ENCODE measurements at places on chromosomes 11 and 22. TPM values are rescaled to one million over a fixed set of nuclear protein-coding genes. Genes with fewer than 3 reads are reported as not detected.

DNA sequence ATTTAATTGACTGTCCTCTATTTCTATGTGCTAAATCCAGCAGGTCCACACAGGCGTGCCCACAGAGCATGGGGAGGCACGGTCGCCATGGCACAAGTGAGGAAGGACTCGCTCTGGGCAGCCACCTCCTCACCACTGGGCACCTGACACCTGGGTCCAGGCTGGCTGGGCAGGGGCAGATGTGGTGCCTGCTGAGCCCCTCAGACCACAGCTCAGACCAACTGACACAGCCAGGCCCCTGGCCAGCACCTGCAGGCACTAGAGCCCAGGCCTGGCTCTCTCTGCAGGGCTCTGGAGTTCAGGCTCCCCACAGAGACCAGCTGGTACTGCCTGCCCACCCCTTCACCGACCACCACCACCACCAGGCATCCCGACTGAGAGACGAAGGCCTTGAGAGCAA is 27.9 kb downstream of the LINC01488 start:
- H3K4me3 ChIP-seq = no peak overlapping the region
- no peaks in the 10 kb centered on the region for H3K36me3 ChIP-seq
- no peaks in the 10 kb centered on the region for H3K4me1 ChIP-seq
- no peaks in the 10 kb centered on the region for H3K27me3 ChIP-seq
- DNase-seq = no peak
- no peak overlapping the region for H3K27ac ChIP-seq

UBQLNL gene
- total RNA-seq = 0.68 TPM

GRCh38 chr11:66184728-66185127 is 83.7 kb upstream of the RAB1B start:
- no peaks in the 10 kb centered on the region for H3K27me3 ChIP-seq
- H3K4me3 ChIP-seq = no peak overlapping the region
- H3K4me1 ChIP-seq = peaks cover 12% of the 10 kb centered on the region
- DNase-seq = no peak

SCGB2A2 gene
- total RNA-seq = not detected

OR51A4 gene
- total RNA-seq = not detected

DNA sequence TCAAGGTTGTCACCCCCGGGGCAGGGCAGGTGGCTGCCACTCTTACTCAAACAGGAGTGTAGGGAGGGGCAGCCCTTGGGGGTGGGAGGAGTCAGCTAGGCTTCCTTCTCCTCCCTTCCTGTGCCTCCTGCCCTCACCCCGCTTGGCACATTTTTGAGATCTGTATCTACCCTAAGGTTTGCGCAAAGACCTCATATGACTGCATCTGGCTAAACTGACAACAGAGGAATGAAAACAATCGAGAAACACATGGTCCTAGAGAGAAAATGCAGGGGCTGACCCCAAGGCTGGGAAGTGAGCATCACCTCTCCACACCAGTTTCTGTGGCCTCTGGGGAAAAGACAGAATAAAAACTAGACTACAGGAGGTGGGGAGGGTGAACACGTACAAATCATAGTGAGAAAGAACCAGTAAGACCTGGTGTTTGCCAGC is 28.1 kb downstream of the IGSF9B start:
- H3K27ac ChIP-seq = peak overlapping the region; percentile 16
- H3K36me3 ChIP-seq = no peaks in the 10 kb centered on the region
- no peak overlapping the region for H3K4me3 ChIP-seq
- peak; percentile 59 for DNase-seq

- no peaks in the 10 kb centered on the region for H3K36me3 ChIP-seq
- no peaks in the 10 kb centered on the region for H3K27me3 ChIP-seq
- H3K4me3 ChIP-seq = no peak overlapping the region
- no peaks in the 10 kb centered on the region for H3K4me1 ChIP-seq
- no peak for DNase-seq
Observed at GRCh38 chr11:92129811-92130210, 94.8 kb upstream of the FAT3 start.

GRCh38 chr22:16917144-16918003 is 90.6 kb downstream of the GAB4 start:
- no peaks in the 10 kb centered on the region for H3K4me1 ChIP-seq
- no peaks in the 10 kb centered on the region for H3K27me3 ChIP-seq
- H3K36me3 ChIP-seq = no peaks in the 10 kb centered on the region
- no peak overlapping the region for H3K4me3 ChIP-seq
- peak; percentile 57 for DNase-seq

DNA sequence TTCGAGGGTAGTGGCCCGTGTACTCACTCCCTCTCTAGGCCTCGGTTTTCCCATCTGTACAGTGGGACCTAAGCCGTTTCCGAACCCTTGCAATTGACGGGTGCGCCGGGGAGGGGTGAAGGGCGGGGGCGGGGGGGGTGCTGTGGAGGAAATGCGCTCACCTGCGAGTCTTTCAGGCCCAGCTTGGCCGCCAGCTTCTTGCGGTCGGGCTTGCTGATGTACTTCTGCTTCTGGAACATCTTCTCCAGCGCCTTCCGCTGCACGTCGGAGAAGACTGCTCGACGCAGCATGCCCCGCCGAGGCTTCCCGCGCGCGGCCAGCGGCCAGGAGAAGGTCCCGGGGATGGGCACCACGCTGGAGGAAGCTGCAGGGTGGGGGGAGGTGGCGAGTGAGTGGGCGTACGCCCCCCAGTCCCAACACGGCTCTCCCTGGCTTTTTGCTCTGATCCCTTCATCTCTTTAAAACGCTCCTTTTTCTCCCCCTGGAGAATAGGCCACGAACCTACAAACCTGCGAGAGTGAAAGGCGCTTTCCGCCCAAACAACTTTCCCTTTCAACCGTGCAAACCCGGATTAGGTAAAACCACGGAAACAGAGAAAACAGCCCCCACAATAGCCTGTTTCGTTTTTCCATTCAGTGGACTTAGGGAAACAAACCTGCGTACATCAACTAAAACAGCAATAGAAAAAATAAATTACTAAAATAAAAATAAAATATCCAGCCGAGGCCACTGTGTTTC is 3.2 kb downstream of the DBX1 start:
- DNase-seq = no peak
- peaks cover 64% of the 10 kb centered on the region for H3K27me3 ChIP-seq
- H3K36me3 ChIP-seq = no peaks in the 10 kb centered on the region
- no peaks in the 10 kb centered on the region for H3K4me1 ChIP-seq

DNA sequence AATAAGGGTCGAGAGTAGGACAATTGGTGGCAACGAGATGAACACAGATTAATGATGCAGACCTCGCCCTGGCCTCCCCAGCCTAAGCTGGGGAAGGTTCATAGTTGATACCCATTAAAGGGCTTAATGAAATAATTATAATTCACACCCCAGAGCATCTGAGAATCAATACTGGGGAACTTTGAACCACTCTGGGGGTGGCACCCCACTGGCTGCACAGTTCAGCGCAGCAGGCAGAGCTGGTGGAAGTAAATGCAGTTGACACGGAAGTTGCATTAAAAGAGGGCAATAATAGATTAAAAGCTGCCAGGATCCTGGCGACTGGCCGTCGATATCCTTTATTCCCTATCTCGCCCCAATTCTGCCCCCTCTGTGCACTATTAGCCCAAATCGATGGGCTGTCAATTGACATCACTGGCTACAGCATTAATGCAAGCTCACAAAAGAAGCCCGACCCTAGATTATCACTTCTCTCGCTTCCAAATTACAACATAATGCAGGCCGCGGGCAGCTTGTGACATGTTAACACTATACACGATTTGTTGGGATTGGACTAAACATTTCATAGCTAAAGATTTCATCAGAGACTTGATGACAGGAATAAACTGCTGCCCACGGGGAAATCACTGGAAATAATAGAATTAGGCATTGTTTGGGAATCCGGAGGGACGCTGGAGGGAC is 14.5 kb downstream of the HSPA8 start:
- H3K27me3 ChIP-seq = no peaks in the 10 kb centered on the region
- no peak overlapping the region for H3K4me3 ChIP-seq
- no peaks in the 10 kb centered on the region for H3K36me3 ChIP-seq
- H3K27ac ChIP-seq = no peak overlapping the region
- DNase-seq = no peak

GRCh38 chr22:37094239-37094638 is 15.3 kb downstream of the TMPRSS6 start:
- no peaks in the 10 kb centered on the region for H3K27me3 ChIP-seq
- no peak overlapping the region for H3K27ac ChIP-seq
- no peaks in the 10 kb centered on the region for H3K4me1 ChIP-seq
- DNase-seq = no peak

DNA sequence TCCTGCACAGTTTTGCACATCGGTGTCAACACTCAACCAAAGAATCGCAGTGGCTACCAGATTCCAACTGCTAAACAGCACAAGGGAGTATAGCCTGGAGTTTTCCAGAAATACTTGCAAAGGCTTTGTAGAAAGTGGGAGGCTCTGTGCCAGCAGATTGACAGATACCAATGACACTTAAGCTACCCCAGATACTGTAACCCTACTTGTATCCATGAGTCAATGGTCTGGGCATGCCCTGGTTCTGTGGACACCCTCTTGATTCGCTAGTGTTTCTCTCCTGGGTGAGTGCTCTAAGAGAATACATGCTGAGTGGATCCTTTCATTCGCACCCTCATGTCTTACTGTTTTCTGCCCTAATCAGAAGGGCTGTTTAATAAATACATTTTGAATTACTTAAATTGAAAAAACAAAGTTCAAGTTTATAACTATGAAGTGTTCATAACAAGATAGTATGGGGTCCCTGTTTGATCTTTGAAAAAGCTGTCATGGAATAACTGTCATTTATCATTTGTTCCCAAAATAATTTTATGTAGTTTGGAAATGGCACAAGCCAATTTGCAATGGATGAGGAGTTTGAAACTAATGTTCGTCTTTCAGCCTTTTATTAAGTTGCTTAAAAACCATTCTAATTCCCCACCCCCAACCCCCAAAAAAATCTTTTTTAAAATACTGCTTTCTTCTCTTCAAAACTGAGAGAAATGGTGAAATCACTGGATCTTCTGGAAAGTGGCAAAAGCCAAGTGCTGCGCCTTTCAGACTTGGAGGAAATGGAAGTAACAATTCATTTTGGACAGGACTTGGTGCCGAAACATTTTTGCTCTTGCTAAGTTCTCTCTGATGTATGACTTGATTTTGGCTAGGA is 600.5 kb upstream of the TENM4 start:
- no peaks in the 10 kb centered on the region for H3K27me3 ChIP-seq
- no peaks in the 10 kb centered on the region for H3K36me3 ChIP-seq
- no peaks in the 10 kb centered on the region for H3K4me1 ChIP-seq

- no peak overlapping the region for H3K4me3 ChIP-seq
- DNase-seq = no peak
- H3K27me3 ChIP-seq = no peaks in the 10 kb centered on the region
- no peaks in the 10 kb centered on the region for H3K36me3 ChIP-seq
- no peaks in the 10 kb centered on the region for H3K4me1 ChIP-seq
Observed at GRCh38 chr11:131326829-131327228, 43.6 kb upstream of the NTM start.

DNA sequence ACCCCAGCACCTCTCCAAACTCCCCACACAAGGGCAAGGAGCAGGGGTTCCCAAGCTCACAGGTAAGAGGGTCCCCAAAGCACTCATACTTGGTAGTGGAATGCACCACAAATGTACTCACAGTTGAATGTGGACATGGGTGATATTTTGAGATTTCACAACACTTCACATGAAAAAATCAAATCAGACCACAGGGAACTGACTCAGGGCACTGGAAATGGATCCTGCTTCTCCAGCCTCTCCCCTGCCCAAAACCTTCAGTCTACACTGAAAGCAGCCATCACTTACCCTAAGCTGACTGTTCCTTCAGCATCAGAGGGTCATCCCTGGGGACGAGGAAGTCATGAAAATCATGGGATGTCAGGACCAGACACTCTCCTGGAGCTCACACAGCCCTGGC is 40.2 kb downstream of the SCGB1A1 start:
- H3K4me1 ChIP-seq = no peaks in the 10 kb centered on the region
- no peaks in the 10 kb centered on the region for H3K36me3 ChIP-seq
- H3K27ac ChIP-seq = no peak overlapping the region
- H3K27me3 ChIP-seq = no peaks in the 10 kb centered on the region
- no peak overlapping the region for H3K4me3 ChIP-seq

DNA sequence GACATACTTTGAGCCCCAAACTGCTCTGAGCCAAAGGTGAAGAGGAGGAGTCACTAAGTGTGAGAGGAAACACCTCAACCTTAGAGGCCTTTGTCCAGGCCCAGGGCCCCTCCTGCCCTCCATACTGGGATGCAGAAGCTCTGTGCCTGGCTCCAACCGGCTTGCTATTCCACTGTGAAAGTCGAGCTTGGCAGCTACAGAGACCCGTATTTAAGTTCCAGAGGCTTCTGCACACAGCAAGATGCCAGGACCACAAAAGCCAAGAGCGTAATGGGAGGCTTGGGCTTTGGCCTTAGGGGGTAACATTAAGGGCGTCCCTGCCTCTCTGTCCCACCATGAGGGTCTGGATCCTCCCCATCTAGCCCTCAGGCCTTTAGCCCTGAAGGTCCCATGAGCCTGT is 31.9 kb downstream of the DSCAML1 start:
- H3K27ac ChIP-seq = no peak overlapping the region
- no peak overlapping the region for H3K4me3 ChIP-seq
- H3K4me1 ChIP-seq = no peaks in the 10 kb centered on the region
- no peaks in the 10 kb centered on the region for H3K27me3 ChIP-seq
- DNase-seq = no peak

- peaks cover 3% of the 10 kb centered on the region for H3K4me1 ChIP-seq
- no peak for DNase-seq
- no peaks in the 10 kb centered on the region for H3K27me3 ChIP-seq
- H3K4me3 ChIP-seq = no peak overlapping the region
Observed at GRCh38 chr22:46728470-46728869, 9.6 kb downstream of the CERK start.

DBX1 gene
- total RNA-seq = not detected

DNA sequence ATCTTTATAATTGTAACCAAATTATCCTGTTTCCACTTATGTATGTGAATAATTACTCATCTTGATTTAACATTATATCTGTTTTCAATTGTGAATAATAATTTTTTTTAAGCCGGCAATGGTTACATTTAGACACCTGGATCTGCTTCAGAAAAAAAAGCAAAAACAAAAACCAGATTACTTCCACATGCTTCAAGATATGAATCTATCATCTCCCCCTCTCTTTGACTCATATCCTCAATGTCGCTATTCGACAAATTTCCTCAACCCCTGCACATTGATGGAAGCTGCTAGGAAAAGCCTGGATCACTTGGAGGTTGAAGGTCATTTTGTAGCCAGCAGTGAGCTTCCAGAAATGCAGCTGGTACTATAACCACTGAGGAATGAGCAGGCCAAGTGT is 42.7 kb downstream of the SLC1A2 start:
- no peak overlapping the region for H3K27ac ChIP-seq
- no peaks in the 10 kb centered on the region for H3K27me3 ChIP-seq
- no peak overlapping the region for H3K4me3 ChIP-seq
- no peaks in the 10 kb centered on the region for H3K36me3 ChIP-seq
- no peak for DNase-seq
- no peaks in the 10 kb centered on the region for H3K4me1 ChIP-seq

GGT5 gene
- 19.2 TPM for total RNA-seq

GRCh38 chr22:45318168-45318557 is 8.4 kb downstream of the FAM118A start:
- no peak for DNase-seq
- H3K27me3 ChIP-seq = no peaks in the 10 kb centered on the region
- H3K27ac ChIP-seq = peak overlapping the region; percentile 87
- peaks cover 1% of the 10 kb centered on the region for H3K36me3 ChIP-seq
- no peak overlapping the region for H3K4me3 ChIP-seq

TREH gene
- total RNA-seq = 2.4 TPM

- peaks cover 16% of the 10 kb centered on the region for H3K4me1 ChIP-seq
- H3K27ac ChIP-seq = no peak overlapping the region
- DNase-seq = no peak
- H3K27me3 ChIP-seq = no peaks in the 10 kb centered on the region
- no peaks in the 10 kb centered on the region for H3K36me3 ChIP-seq
- no peak overlapping the region for H3K4me3 ChIP-seq
Observed at GRCh38 chr11:74438681-74439080, 28.7 kb downstream of the KCNE3 start.
